ENCODE measurements at places on chromosomes 12 and 14.

DNA sequence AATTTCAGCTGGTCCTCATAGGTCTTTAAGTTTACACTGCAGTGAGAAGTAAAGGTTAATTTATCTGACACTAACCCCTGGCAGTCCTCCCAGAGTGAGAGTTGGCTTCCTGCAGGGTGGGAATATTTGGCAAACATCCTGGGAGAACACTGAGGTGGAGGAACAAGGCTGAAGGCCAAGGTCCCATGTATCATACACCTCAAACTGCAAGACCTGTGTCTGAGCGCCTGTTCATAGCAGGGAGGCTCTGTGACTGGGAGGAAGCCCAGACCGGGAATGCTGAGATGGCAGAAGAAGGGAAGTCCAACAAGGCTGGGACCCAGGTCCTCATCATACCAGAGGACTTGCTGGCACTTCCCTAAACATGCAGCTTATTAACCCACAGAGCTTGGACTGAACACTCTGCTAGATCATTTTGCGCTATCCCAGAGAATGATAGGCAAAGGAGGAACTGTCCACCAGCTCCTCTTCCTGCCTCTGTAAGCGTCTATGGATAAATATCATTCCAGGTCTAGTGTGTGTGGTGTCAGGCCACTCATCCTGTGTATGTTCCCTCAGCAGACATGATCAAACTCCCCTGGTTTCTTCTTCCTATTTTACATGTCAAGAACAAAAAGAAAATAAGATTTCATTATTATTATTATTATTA lies 199.6 kb upstream of the CNOT2 start:
- no peak for DNase-seq

DNA sequence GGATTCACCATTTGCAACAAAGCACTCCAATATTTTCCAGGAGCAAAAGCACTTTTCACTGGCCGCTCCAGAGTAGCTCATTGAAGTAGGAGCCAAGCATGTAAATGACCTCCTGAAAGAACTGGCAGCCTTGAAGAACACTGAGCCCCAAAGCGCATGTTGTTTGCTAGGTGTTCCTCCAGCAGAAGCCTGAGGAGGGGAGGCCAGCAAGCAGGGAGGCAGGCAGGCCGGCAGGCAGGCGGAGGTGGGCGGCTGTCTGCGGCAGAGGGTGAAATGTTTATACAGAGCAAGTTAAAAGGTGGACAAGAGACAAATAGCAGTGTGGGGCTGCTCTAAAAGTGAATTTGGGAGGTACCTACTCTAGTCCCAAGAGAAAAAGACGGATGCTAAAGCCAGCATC lies 439.4 kb downstream of the CCDC91 start:
- DNase-seq: no peak

DNA sequence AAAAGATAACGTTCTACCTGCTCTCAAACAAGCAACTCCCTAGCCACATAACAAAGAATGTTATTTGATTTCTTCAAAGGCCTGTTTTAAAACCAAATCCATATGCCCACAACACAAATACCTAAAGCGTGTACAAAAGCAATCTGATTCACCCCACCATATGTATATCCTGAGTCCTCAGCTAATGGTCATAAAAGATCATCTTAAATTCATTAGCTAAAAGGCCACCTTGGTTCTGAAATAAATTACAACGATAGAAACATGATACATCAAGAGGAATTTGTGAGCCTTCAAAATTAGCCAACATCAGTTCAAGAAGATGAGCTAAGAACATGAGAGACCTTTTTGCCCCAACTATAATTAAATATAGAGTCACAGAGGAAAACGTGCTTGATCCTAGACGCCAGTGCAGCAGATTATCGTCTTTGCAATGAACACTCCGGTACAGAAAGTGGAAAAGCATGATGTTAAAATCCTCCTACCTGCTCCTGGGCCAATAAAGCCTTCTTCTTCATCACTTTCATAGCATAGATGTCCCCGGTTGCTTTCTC lies 20.0 kb downstream of the CIT start:
- DNase-seq: no peak

DNA sequence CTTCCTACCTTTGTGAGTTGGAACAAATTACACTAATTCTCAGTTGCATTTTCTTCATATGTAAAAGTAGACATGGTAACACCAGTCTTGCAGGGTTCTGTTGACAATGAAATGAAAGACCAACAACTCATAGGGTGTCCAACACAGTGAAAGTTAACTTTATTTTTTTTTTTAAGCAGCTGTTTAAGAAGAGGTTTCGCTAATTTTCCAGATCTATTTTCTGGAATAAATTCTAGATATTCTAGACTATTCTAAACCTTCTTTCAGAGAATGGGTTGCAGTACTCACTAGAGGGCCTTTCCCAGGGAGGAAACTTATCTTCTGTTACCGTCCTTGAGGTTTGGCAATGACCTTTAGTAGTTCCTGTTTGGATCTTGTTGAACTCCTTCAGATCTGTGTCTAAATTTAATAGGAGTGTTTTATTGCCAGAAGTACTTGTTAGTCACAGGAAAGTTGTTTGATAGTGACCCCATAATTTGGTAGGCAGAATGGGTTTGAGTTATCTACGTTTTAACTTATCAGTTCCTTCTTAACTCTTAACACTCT lies 2.8 kb upstream of the ART4 start:
- DNase-seq: no peak

GRCh38 chr14:93065272-93065730 lies 50.4 kb downstream of the ITPK1 start:
- no peak for DNase-seq

DNA sequence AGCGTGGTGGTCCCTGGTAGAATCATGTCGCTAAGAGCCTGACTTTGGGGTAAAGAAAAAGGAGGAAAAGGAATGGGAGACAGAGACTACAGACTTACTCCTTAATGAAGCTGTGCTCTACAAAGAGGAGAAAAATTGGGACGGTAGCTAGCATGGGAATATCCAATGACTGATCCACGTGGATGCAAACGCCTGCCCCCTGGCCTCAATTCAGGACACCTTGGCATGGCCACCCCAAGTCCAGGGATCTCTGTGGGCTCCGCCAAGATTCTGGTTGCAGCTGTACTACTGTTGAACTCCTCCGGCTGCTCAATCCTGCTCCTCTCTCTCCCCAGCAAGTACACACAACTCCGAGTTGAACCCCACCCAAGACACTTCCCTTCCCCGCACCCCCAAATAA lies 70.5 kb upstream of the DIO3 start:
- no peak for DNase-seq

DNA sequence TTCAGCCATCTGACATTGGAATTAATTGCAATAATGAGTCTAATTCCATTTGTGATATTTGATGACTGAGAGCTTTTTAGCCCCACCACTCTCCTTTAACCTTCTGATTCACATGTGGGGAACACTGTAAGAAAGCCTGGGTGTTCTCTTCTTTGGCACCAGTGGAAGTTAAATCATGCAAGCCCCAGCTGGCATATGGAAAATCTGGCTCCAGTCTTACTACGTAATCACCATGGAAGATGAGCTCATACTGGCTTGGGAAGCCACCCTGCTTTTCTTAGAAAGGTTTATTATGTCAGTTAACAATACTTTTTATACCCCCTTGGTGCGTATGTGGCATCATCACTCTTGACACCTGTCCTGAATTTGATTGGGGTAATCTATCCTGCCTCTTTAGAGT lies 479.3 kb downstream of the SLC16A7 start:
- DNase-seq: no peak

GRCh38 chr14:84087986-84088531 lies 1441.9 kb upstream of the FLRT2 start:
- no peak for DNase-seq

DNA sequence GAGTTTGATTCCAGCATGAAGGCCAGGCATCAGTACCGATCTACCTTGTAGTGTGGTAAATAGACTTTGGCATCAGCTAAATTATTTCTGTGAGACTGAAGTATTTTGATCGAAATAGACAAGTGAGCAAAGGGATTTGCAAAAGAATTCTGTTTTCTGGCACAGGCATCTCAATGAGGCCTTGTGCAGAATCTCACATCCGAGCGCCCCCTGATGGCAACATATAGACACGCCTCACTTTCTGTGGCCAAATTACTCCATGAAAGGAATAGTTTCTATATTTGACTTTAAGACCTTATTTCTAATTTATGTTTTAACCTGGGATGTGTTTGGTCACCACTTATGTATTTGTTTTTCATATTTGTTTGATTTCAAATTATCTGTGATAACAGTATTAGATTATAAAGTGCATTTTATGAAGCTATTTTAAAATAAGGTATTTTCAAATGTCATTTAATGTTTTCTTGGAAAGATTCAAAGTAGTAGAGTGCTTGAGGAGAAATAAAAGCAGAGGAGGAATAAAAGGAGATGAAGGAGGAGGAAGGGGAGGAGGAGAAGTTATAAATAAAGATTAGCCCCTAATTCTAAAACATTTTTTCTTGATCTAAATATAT lies 731.9 kb downstream of the NRXN3 start:
- DNase-seq: no peak

DNA sequence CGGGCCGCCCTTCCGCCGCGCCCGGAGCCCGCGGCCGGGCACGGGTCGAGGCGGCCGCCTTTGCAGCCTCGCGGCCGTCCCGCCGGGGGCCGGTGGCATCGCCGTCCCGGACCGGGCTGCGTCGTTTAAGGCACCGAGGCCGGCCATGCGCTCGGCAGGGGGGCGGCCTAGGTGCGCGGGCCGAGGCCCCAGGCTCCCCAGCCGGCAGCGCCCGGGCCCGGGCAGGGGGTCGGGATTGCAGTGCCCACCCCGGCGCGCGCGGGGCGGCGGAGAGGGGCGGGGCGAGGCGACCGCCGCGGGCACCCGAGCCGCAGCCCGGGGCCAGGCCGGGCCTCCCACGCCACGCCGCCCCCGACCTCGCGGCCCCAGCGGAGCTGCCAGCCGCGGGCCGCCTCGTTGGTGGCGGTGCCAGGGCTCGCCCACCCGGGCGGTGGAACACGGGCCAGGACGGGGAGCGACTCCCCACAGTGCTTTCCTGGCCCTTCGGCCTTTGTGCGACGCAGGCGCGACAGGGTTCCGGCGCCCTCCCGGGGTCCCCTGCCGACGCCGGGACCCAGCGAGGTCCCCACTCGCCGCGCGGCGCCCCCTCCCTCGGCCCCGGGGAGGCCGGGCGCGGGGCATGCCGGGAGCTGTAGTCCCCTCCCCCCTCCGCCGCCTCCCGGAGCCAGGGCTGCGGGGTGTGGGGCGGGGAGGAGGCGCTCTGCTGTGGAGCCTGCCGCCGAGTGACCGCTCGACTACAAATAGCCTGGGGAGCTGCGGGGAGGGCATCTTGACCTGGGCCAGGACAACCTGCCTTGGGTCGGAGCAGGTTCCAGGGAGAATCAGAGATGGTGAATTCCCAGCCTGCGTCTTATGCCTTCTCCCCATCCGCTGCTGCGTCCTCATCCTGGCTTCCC lies 769 bp downstream of the FKBP4 start:
- peak; percentile 70 for DNase-seq

GRCh38 chr12:104623883-104624282 lies 167.1 kb downstream of the CHST11 start:
- DNase-seq: no peak

- DNase-seq: no peak
Observed at GRCh38 chr14:51512316-51512715, 139.4 kb upstream of the FRMD6 start.

DNA sequence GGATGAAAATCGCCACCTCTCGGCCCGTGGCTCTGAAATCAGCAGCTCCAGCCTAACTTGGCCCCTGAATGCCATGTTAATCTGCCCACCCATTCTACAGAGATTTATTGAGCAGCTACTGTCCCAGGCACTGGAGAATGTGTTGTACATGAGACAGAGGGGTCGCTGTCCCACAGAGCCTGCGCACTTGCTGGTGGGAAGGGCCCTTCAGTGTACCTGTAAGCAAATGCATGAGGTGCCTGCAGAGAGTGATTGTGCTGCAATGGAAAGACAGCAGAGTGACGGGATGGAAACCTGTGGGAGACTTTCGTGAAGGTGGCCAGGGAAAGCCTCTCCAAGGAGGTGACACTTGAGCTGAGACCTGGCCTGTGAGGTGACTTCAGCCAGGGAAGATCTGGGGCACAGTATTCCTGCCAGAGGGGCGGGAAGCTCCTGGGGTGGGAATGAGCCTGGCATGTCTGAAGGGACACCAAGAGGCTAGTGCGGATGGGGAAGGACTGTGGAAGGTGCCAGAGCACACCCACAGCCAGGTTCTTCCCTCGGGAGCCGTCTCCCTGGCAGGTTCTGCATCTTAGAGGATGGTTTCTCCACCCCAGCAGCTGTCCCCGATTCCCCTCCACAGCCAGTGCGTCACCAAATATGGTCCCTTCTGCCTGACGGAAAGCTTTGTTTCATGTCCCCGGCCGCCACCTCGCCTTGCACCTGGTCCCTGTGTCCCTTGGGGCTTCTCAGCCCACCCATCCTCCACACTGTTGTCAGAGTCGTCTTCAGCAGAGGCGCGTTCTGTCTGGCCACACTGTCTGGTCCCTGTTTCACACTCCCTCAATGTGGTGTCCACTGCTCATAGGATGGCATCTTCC lies 8.7 kb downstream of the SMIM41 start:
- DNase-seq: no peak

- no peak for DNase-seq
Observed at GRCh38 chr14:44041700-44042099, 465.4 kb downstream of the FSCB start.

- DNase-seq: no peak
Observed at GRCh38 chr12:92482599-92482998, 220.2 kb upstream of the PLEKHG7 start.

DNA sequence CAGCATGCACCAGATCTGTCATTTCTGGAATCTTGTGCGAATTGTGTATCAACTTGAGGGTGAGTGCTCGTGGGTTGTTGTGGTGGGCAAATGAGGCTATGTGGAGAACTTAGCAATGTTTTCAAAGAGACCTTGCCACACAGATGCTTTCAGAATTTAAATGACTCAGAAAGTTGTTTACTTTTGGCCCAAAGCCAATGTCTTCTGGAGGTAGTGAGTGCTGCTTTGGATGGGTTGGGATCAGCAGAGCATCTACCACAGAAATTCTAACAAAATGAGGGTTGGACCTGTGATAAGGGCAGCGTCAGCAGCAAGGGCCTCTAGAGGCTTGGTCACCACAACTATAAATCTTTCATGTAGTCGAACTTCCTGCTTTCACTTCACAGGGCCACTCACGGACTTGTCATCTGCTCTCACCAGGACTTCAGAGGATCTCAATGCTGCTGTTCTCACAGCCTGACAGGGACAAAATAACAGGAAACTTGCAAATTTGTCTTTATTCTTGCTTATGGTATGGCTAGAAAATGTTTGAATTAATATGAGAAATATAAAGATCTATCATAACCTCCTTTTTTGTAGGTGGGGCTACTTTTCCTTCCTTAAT lies 111.4 kb downstream of the DACT1 start:
- DNase-seq: no peak

- DNase-seq: no peak
Observed at GRCh38 chr14:20381341-20381740, 32.0 kb downstream of the TEP1 start.
